ENCODE measurements at places on chromosomes 4 and X.

DNA sequence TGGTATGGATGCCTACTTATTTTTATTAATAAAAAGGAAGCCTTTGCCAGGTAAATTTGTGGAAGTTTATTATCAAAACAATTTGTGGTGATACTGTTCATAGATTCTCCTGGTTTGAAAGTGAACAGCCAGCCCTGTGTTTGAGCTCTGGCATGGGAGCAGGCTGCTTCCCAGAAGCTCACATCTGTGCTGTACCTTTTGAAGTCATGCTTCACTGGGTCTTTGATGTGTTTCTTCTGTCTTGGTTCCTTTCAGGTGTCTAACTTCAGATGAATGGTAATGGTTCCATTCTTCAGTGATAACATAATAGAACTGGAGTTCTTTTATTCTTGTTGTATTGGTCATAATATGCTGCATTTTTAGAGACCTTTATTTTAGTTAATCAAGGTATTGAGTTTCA lies 85.5 kb downstream of the BMPR1B start:
- DNase-seq = no peak

DNA sequence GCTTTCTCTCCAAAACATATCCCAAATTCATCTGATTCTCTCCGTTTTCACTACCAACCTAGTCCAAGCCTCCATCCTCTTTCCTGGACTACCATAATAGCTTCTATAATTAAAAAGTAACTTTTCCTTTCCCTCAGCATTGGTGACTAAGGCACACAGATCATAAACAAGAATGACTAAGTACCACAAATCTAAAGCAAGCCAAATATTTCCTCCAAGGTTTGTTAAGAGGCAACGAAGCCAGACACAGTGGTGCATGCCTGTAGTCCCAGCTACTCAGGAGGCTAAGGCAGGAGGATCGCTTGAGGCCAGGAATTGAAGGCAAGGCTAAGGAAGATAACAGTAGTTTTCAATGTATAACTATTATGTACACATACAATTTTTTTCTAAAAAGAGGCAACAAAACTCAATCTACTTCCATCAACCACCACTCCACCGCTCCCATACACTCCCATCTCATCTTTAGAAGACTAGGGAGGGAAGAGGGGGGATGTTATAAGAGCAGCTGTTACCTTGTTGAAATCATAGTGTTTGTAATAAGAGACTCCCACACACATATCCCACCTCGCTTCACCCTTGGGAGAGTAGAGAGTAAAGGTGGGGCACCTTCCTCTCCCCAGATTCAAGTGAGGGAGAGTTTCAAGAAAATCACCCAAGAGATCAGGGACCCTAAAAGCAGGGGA lies 4.2 kb upstream of the JCHAIN start:
- DNase-seq = no peak

DNA sequence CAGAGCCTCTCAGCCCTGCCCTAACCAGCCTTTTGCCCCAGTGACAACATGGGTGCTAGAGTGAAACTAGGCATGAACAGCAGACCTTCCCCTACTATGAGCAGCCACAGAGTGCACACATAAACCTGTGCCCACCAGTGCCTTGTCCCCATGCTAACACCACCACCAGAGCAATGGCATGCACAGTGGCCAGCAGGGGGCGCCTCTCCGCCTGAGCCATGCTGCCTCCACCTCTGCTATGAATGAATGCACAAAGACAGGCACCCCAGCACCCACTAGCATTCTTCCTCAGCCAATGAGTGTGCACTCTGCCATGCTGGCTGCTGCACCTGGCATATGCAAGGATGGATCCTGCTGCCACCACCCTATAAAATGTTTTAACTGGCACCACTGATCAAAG lies 286.9 kb upstream of the FGF16 start:
- DNase-seq = peak; percentile 27

GRCh38 chr4:143199503-143199902 lies 14.8 kb downstream of the USP38 start:
- DNase-seq = no peak

DNA sequence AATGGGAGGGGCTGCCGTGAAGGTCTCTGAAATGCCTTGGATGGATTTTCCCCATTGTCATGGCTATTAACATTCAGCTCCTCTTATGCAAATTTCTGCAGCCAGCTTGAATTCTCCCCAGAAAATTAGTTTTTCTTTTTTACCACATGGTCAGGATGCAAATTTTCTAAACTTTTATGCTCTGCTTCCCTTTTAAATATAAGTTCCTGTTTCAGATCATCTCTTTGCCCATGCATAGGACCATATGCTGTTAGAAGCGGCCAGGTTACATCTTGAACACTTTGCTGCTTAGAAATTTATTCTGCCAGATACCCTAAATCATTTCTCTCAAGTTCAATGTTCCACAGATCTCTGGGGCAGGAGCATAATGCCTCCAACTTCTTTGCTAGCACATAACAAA lies 13.8 kb upstream of the CLDN34 start:
- DNase-seq = no peak

- DNase-seq = no peak
Observed at GRCh38 chr4:106708464-106708816, 327.7 kb downstream of the DKK2 start.

DNA sequence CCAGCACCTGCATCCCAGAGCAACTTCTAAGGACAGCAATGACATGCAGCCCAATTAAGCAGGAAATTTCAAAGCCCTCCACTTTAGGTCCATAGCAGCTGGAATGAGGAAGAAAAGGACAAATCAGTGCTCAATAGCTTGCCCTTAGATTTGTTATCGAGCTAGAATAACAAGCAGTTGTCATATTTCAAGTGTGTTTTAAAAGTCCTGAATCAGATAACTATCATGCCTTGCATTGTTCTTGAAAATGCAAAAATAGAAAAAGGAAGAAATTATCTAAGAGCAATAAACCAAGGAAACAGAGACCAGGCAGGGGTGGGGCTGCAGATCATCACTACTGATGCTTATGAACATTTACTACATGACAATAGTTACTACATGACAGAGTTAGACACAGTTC lies 43.9 kb upstream of the KLF3 start:
- no peak for DNase-seq

DNA sequence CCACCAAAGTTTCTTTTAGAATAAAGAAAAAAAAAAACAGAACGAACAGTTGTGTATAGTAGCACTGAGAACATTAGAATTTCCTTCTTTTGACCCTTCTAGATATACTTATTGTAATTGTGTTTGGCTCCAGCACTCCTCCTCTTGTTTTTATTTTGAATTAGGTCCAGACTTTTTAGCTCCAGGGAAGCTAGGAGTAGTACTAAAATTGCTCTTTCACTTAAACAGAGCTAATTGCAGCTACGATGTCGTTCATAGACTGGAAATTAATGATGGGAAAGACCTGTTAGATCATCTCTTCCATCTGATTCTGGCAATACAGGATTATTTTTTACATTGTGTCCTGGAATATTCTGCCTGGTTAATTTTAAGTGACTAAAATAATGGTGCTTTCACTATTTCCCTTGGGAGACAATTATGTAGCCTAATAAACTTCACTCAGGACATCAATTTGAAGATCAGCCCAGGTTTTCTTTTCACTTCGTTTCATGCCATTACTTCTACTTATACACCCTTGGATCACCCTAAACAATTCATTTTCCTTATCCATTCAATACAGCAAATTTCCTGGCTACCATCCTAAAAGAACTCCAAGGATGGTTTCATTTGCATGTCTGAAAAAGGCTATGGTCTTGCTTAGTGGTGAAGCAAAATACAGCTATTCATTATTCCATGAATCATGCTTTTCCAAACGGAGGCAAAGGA lies 480.8 kb upstream of the TECRL start:
- DNase-seq = no peak

DNA sequence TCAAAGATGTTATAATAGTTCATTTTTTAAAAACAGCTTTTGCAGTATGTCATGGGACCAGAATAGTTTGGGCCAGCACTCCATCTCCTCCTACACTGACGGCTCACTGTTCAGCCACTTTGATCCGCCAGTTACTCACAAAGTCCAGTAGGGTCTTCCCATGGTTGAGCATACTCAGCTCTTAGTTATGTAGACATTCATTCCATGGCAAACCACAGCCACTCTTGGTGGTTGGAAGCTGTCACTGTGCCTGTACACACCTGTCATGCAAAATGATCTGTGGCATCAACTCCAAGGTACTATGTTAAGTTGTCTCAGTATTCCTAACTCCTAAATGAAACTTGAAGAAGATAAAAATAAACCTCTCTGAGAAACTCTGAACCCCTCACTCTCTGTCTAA lies 127.2 kb downstream of the NR3C2 start:
- DNase-seq = no peak

- DNase-seq = peak; percentile 69
Observed at GRCh38 chr4:152138451-152138850, 377.6 kb upstream of the GATB start.

GRCh38 chrX:54386314-54386713 lies 28.5 kb upstream of the WNK3 start:
- DNase-seq = no peak

- DNase-seq = no peak
Observed at GRCh38 chr4:17323554-17324385, 188.1 kb downstream of the QDPR start.

- no peak for DNase-seq
Observed at GRCh38 chr4:137980641-137981040, 261.5 kb downstream of the SLC7A11 start.

DNA sequence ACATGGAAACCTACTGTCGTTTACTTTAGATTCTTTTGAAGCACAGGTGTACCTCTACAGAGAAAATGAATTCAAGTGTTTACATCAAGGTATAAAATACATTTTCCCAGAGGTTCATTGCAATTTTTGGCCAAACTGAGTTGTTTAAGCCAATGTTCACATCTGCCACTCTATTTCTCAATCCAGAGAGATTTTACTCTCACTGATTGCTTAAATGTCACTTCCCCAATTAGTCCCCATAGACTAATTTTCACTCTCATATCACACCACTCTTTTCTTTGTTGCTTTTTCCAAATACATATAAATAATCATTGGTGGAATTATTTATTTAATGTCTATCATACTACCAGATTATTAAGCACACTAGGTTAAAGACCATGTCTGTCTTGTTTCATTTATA lies 271.8 kb downstream of the PPP3CA start:
- DNase-seq = no peak

GRCh38 chr4:176879380-176880116 lies 86.8 kb upstream of the VEGFC start:
- no peak for DNase-seq

DNA sequence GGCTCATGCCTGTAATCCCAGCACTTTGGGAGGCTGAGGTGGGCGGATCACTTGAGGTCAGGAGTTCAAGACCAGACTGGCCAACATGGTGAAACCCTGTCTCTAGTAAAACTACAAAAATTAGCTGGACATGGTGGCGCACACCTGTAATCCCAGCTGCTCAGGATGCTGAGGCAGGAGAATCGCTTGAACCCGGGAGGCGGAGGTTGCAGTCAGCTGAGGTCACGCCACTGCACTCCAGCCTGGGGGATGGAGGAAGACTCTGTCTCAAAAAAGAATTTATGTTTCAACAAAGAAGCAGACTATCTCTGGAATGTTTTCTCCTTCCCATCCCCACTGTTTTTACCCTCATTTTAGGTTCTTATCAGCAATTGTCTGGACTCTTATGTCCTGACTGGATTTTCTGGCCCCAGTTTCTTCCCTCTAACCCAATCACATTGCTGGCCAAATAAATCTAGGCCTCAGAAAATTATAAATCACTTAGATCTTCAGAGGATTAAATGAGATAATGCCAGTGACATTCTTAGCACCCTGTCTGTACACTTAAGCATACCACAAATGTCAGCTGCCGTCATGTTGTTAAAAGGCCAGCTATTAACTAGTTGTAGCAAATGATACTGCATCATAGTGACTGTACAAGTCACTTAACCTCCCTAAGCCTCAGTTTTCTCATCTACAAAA lies 44.9 kb upstream of the PRSS48 start:
- DNase-seq = no peak

- DNase-seq = no peak
Observed at GRCh38 chr4:92381616-92382015, 77.8 kb downstream of the GRID2 start.

DNA sequence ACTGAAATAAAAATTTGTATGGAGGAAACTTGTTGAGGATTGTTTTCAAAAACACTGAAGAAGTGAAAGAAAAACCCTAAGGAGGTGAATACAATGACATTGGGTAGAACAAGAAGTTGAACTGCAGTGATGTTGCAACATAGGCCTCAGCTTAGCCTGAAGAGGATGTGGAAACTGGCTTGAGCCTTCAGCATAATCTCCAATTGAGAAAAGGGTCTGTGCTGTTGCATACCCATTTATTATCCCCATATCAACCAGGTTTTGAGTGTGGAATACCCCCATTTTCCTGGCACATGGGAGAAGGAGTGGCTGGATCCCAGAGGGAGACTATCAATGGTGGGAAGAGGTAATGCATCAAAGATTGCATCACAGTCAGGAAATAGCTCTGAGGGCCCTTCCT lies 695.0 kb upstream of the HS3ST1 start:
- DNase-seq = no peak

DNA sequence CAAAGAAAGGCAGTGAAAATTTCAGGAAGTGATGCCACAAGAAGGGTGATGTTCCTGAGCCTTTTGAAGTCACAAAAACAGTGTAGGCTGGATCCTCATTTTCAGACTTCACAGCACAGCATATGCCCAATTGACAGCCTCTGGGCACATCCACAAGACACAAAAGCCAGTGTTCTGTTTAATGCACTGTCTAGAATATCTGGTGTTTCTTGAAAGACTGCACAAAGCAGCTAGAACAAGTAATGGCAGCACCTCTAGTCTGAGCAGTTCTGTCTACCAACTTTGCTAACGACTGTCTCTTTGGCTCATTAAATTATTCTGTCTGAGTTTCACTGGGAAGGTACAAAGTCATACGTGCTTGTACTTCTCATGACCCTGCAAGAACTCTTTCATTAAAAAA lies 417.1 kb upstream of the GALNT7 start:
- no peak for DNase-seq

GRCh38 chr4:38837849-38838248 lies 18.8 kb downstream of the TLR6 start:
- no peak for DNase-seq

DNA sequence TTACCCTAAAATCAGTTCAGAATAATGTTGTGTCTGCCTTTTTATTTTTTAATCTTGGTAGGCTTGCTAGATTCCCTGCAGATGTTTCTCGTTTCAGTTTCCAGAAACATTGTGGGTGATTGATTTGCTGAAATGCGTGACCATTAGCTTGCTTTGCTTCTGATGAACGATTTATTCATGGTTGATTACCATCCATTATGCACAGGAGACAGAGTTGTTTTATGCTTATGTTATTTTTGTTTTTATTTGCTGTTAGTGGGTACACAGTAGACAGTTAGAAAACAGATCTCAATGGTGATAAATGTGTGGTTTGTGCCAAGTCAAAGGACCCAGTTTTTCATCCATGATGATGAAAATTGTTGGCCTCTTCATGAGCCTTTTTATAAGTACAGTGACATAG lies 455.6 kb upstream of the BOD1L1 start:
- DNase-seq = no peak

DNA sequence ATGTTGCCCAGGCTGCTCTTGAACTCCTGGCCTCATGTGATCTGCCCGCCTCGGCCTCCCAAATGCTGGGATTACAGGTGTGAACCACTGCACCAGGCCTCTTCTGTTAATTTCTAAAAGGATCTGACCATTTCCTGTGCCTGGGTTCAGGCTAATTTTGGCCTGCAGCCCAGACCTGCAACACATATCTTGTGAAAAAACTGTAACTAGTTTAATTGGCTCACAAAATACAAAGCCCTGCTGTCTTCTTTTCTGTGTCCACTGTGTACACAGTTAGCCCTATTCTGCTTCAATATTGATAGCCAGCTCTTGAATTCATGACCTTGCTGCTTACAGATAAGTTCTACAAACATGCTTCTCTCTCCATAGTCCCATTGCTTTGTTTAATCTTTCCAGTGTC lies 753.5 kb downstream of the PDHA2 start:
- DNase-seq = no peak

GRCh38 chr4:183763990-183764754 lies 105.1 kb downstream of the TRAPPC11 start:
- no peak for DNase-seq
